ENCODE measurements at places on chromosomes 5 and 9.

- DNase-seq, result no peak
These were observed 16.6 kb downstream of the KCNIP1 start for GRCh38 chr5:170520372-170520771.

- DNase-seq, result no peak
These were observed 588 bp upstream of the BRINP1 start for GRCh38 chr9:119369680-119370366.

- no peak for DNase-seq
These were observed 17.5 kb upstream of the NDUFB6 start for GRCh38 chr9:32590476-32590875.

GRCh38 chr5:148645527-148645926 lies 8.8 kb downstream of the HTR4 start:
- DNase-seq, result no peak

DNA sequence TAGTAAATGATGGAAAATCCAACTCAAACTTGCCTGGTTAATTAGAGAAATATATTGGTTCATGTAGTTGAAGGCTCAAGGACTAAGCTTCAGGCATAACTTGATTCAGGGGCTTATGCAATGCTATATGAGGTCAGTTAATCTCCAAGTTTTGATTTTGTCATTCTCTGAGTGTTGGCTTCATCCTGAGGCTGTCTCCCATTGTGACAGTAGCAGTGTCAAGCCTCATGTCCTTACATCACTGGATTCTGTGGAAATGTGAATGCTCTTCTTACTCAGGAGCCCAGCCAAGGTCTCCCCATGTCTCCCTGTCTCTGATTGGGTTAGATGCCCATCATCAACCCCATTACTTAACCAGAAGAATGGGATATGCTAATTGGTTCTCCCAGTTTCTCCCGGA lies 44.4 kb upstream of the SNX2 start:
- no peak for DNase-seq

DNA sequence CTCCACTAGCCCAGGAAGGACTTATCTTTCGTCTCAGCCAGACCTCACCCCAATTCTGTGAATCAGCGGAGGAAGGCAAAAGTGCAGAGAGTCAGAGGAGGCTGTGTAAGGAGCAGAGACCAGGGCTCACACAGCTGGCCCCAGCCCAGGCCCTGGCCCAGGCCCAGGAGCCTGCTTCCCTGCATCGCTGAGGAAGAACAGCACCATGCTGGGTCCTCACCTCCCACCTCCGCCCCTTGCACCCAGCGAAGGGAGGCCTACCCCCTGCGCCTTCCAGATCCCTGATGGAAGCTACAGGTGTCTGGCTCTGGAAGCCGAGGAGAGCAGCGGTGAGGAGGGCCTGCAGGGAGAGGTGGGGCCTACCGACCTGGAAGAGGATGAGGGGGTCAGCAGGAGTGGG lies 22.3 kb upstream of the SYNPO start:
- peak; percentile 80 for DNase-seq

DNA sequence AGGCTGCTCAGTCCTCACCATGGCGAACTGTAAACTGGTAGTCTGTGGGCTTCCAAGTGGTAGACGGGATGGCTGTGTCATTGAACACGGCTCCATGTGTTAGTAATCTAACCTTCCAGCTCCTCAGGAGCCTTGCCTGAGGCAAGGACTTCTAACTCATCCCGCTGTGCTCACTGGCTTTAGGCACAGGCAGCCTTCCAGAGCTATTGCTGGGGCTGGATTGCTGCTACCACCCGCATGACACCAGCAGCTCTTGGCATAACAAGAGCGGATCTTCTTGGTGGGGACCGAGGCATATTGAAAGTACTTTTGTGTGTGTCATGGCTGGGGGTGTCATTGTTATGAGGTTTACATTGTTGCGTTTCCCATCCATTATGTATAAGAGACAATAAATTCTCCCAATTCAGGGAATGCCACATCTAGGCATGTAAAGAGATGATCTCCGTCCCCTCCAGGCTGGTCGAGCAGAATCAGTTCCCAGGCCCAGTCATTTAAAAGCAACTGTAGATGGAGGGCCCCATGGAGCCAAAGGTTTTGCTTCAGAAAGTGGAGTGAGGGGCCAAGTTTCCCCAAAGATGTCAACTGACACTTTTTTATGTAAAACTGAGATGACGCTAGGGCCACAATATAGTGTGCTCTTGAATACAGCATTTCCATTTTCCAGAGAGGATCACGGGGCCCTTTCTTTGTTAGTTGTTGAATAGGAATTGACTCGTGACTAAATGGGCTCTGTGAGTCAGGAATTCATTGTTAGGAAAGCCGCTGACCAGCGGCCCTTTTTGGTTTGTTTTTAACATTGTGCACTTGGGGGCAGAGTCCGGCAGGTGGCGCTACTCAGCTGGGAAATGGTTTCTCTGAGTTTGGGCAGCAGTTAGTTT lies 759.5 kb downstream of the TAF11L14 start:
- no peak for DNase-seq

- DNase-seq, result no peak
These were observed 54.2 kb downstream of the GPR107 start for GRCh38 chr9:130107955-130108354.

GRCh38 chr5:114118511-114118910 lies 243.4 kb upstream of the KCNN2 start:
- DNase-seq, result no peak

DNA sequence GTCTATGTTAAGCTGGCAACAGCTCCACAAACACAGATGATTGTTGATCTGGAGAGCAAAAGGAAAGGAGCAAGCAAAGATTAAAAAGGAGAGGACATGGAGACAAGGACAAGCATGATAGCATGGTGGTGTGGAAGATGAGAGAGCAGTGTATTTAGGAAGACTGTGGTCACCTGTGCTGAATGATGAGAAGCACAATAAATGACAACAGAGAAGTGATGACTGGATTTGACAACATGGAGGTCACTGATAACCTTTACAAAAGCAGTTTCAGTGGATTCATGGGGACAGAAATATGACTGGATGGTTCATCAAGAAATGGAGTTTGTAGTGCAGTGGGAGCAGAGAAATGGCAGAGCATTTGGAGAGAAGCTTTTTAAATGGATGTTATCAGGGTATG lies 20.2 kb downstream of the TTC33 start:
- DNase-seq, result no peak

GRCh38 chr9:97374811-97375210 lies 37.1 kb upstream of the TDRD7 start:
- DNase-seq, result no peak

- no peak for DNase-seq
These were observed 50.7 kb downstream of the PIP5K1B start for GRCh38 chr9:68755752-68756151.

GRCh38 chr5:50445296-50445949 lies 4.3 kb upstream of the EMB start:
- DNase-seq, result no peak

DNA sequence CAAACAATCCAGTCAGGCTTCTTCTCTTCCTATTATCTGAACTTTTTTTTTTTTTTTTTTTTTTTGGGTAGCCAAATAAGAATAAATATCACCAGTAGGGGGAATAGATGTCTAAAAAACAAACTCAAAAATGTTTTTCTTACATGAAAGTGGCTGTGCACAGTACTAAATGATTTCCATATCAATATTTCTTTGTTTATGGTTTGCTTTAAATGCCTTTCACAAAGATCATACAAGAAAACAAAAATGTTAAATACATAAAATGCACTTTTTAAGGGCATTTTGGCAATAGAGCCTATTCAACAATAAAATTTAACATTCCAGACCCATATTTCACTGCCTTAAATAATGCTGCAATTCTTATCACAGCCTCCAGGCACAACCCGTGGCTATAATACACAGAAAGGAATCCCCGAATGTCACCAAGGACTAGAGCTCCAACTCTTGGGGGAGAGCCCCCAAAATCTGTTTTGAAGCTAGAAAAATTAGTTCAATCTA lies 91.1 kb upstream of the TBCA start:
- DNase-seq, result no peak

- DNase-seq, result no peak
These were observed 21.1 kb downstream of the RGMB start for GRCh38 chr5:98794414-98795080.

DNA sequence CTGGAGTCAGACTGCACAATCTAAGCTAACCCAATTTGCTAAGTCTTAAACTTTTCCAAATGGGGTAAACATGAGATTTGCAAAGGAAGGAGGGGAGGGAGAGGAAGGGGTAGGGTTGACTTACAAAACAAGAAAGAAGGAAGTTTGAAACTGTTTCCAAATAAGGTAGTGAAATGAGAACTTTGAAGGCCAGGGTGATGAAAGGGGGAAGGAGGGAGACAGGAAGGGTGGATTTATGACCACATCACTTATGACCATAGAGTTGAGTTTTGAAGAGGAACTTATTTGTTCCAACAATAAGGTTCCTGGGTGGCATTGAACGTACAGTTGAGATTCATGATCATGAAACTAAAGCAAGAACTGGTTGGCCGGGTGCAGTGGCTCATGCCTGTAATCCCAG lies 72.5 kb upstream of the DAPK1 start:
- no peak for DNase-seq

GRCh38 chr5:139092741-139093343 lies 105.3 kb downstream of the SIL1 start:
- no peak for DNase-seq

- DNase-seq, result no peak
These were observed 349.4 kb downstream of the SH3GL2 start for GRCh38 chr9:17928228-17928627.

DNA sequence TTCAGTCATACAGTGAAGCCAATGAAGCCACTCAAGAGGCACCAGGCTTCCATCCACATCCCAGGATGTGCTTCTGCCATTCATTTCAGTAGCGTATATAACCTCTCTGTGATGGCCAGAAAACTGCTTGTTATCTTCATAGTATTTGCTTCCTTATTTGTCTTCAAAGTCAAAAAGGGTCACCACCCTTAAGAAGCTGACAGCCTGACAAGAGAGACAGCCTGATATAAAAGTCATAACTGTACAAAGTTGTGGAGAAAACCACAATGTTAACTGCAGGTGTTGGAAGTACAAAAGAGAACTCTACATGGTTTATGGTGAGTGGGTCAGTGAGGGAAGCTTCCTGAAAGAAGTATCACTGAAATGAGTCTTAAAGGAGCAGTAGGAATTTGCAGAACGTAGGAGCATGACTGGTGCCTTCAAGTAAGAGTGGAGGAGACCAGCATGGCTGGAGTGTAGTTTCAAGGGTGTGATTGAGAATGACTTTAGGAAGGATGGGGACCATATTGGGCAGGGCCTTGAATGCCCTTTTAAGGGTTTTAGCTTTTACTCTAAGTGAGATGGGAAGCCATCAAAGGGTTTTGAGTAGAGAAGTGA lies 33.7 kb downstream of the NIM1K start:
- DNase-seq, result no peak

DNA sequence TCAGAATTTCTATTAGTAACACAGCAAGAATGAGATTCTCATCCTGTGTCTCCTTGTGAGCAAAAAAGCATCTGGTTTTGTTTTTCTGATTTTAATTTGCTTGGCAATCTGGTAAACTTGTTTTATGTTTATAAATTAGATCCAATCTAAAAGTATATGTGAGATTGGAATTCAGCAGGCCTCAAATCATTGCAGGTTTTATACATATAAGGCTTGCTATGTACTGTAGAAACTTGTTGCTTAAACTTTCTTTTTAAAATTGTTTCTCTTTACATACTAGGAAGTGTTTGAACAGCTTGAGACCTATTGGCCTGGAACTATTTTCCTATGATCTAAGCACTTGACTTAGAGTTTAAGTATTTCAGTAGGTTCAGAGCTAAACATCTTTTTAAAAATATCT lies 1037.8 kb downstream of the NR2F1-AS1 start:
- DNase-seq, result no peak

GRCh38 chr5:65199993-65200675 lies 281.6 kb downstream of the ADAMTS6 start:
- DNase-seq, result no peak

- DNase-seq, result no peak
These were observed 64.8 kb downstream of the PAPPA start for GRCh38 chr9:116218399-116218798.

- DNase-seq, result no peak
These were observed 348.4 kb upstream of the SLC30A5 start for GRCh38 chr5:68745448-68745847.

GRCh38 chr5:149871471-149871870 lies 73.1 kb downstream of the PDE6A start:
- DNase-seq, result no peak

GRCh38 chr5:35470866-35471265 lies 146.8 kb upstream of the SPEF2 start:
- DNase-seq, result no peak

DNA sequence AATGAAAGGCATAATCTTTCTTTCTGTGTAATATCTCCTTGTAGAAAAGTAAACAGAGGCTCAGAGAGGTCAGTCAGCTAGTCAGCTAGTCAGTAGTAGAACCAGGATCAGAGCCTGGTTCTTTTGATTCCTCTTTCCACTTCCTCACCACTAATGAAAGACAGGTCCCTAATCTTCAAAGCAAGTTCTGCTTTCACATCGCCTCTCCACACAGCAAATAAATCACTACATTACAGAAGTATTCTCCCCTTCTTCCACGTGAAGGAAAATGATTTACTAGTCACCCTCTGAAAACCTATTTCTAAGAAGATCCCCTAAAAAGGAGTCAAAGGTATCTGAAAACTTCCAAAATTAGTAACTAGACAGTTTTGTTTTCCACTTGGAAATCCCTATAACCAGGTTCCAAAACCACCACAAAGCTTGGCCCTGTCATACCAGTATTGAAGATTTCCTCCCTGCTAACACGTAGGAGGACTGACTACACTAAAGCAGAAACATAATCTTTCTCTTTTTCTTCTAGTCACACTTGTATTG lies 140.5 kb upstream of the TARS1 start:
- no peak for DNase-seq

DNA sequence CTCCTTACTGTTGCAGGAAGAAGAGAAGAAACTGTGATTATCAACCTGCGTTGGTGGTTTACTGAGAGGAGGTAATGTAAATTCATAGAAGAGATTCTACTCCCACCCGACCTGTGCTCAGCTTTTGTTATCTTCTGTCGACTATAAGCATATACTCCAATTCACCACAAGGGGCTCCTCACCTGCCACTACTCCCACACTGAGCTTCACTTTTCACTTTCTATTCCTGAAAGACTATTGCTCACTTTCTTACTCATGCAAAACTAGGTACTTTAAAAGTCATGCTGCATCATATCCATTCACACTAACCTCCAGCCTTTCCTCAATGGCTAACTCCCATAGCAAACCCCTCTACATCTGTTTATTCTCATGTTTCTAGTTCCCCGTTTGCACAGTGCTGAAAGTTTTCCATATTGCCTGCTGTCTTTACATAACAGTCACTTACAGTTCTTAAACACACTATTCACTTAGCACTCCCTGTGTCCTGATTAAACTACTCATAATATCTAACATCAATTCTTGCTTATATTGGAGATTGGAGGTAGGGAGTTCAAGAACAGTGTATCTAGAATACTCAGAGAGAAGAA lies 1062.6 kb downstream of the NR2F1-AS1 start:
- DNase-seq, result no peak

DNA sequence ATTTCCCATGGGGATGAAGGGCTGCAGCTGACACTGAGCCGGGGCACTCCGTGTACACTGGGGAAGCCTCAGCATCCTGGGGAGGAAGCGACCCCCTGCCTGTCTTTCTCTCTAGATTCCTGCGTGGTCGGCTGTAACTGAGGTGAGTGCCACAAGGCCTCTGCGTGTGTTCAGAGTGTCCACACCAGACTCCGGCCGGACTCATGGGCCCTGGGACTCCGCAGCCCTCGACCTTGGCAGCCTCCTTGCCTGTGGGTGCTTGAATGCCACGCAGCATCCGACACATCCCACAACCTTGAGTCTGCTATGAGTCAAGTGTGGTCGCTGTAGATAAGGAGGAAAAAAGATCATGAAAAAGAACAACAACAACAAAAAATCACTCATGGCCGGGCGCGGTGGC lies 23.4 kb downstream of the PAEP start:
- DNase-seq, result no peak

GRCh38 chr5:108257996-108258395 lies 123.9 kb downstream of the FBXL17 start:
- DNase-seq, result no peak
